ENCODE measurements at places on chromosomes 12 and 14.

DNA sequence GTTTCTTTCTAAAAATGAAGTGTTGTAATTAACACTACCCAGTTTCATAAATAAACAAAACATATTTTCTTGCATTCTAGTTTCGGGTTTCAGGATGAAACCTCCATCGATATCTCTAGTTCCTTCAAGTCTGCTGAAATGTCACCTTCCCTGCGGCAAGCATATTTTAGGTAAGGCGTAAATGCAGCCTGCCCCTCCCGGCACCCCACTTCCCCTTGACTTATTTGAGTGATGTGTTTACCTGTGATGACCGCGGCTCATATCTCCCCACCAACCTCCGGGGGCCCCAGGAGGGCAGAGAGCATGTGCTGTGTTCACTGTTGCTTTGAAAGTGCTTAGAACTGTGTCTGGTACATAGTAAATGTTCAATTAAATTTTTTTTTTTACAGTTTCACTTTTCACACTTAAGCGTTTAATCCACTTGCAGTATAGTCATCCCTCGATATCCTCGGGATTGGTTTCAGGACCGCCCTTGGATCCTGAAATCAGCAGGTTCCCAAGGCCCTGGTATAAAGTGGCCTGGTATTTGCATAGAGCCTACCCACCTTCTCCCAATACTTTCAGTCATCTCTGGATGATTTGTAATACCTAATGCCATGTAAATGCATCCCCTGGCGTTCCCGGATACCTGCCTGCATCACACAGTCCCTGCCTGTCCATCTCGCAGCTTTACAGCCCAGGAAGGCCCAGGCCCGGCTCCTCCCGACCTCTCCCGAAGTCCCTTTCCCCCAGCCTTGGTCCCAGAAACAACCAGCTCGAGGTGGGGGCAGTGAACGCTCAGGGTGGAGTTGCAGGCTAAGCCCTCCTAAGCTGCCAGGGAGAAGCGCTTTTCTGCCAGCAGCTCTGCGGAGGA lies 40.2 kb upstream of the FBRSL1 start:
- peak; percentile 77 for DNase-seq

GRCh38 chr12:29086325-29087271 lies 62.5 kb upstream of the FAR2 start:
- no peak for DNase-seq

- no peak for DNase-seq
Measured at GRCh38 chr12:4289231-4289878, 15.8 kb downstream of the CCND2 start.

GRCh38 chr12:31837913-31838312 lies 109.1 kb upstream of the AMN1 start:
- no peak for DNase-seq

DNA sequence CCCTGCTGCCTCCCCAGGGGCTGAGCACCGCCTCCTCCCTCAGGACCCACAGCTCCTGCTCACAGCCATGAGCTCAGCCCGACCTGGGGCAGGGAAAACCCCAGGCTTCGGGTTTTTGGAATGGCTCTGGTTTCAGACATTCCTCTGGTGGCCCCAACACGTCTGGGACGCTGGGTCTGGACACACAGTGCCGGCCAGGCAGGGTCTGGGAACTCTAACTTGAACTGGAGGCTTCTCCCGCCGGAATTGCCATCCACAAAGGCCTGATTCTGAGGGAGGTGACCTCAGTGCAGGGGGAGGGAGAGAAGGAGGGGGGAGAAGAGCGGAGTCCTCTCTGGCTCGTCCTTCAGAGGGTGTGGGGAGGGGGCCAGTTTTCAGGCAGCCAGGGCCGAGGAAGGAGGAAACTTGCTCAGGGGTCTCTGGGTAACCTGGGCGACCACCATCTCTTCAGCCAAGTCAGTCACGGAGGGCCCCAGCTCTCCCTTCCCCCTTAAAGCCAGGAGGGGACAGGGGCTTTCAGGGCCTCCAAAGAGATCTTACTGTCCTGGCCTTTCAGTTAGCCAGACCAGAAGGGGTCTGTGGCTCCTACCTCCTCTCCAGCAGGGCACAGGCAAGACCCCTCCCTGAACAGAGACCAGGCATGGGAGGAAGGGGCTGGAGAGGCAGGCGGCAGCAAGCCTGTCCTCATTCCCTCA lies 19.4 kb downstream of the NCKAP5L start:
- no peak for DNase-seq

DNA sequence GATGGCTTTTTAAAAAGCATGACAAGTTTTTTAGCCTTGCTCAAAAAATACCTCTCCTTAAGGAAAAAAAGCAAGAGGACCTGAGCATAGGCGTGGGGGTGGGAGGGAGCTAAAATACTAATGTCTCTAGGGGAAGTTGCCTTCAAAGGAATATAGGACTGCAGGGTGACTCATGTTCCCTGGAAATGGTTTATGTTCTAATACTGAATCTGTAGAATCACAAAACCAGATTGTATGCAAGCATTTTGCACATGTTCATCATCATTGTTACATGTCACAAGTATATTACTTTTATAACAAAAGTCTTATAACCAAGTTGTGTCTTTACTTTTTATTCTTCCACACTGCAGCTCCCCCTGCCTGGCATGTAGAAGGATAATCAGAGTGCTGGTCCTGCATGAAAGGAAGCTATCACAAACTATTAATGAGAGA lies 36.6 kb downstream of the GPR135 start:
- no peak for DNase-seq

GRCh38 chr14:64673748-64674147 lies 30.5 kb upstream of the PLEKHG3 start:
- peak; percentile 55 for DNase-seq

DNA sequence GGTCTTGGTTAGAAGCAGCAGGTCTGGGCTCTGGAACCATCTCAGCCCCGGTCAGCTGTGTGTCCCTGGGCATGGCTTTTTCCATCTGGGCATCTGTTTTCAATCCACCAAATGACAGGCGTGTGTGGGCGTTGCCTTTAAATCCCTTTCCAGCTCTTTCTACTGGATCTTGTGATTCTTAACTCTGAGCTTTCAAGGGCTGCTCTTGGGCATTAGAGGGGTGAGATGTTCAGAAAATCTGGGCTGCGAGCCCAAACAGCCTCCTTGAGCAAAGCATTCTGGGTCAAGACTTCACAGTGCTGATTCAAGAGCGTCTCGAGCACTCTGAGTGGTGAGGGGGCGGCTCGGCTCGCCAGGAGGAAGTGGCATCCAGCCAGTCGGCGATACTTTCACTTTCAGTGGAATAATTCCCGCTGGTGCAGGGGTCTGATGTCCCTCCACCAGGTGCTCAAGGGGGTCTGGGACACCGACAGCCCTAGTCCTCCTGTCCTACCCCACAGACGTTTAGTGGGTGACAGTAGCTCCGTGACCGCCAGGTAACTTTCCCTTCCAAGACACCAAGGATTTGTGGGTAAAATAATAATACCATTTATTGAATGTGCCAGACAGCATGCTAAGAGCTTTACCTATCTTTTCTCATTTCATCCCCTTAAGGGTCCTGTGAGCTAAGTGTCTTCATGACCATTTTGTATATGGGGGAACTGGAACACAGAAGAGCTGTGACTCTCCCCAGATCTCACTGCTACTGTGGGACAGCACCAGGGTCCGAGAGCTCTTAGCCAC lies 114.0 kb downstream of the PLXNC1 start:
- no peak for DNase-seq

- DNase-seq: no peak
Measured at GRCh38 chr12:2616763-2617162, 178.0 kb upstream of the FKBP4 start.

DNA sequence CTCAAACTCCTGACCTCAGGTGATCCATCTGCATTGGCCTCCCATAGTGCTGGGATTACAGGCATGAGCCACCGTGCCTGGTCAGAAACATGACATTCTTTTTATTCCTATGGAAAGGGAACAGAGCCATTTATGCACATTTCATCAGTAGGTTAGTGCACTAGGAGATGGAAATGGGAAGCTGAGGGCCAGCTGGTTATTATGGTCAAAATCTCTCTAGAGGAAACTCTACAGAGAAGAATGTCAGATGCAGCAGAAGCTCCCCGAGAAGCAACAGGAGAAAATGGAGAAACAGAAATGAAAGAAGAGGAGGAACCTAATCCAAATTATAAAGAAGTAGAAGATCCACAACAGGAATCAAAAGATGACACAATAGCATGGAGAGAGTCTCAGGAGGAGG lies 2.7 kb downstream of the CFAP251 start:
- DNase-seq: no peak

- no peak for DNase-seq
Measured at GRCh38 chr12:57993030-57993429, 51.7 kb downstream of the ATP23 start.

DNA sequence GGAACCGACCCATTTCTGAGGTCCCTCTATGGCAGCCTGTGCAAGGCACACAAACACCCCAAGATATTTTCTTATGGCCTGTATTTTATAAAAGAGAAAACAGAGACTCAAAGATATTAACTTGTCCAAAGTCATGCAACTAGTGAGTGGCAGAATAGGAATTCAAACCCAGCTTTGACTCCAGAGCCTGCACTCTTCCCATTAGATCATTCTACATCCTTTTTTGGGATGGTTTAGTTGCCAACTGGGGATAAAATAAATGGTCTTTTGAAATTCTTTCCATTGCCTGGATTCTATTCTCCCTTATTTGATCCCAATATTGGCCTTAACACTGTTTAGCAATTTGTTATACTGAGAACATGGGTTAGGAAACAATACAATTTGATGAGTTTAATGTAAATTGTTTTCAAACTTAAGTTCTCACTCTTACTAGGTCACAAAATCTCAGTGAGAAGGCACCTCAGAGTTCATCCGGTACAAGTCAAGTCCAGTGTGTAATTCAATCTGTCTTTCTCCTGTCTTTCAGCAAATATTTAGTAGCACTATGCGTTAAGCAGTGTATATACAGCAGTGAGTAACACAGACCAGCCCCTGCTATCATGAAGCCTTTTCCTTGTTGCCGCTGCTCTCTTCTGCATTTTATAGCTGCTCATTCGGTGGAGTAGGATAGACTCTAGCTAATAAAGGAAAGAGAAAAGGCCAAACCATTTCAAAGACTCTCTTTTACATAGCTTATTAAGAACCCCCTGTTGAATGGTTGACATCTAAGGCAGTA lies 162.1 kb upstream of the IFNG-AS1 start:
- no peak for DNase-seq

GRCh38 chr12:50542448-50542847 lies 37.7 kb downstream of the DIP2B start:
- no peak for DNase-seq

DNA sequence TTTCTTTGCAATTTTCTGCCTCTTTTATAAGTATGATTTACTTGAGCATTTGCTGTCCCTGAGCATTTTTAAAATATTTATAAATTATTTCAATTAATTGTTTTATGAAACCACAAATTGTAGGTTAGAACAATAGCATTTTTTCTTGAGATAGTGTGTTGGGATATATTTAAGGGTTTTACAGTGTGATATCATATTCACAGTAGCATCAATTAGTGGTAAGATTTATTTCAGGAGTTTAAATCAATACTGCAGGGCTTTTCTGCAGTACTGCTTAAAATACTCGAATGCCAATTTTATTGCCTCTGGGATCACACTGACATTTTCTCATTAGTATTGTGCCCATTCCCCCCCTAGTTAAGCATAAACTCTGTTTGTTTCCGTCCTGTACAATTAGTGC lies 82.2 kb downstream of the BHLHE41 start:
- DNase-seq: no peak

GRCh38 chr12:123986374-123986965 lies 13.5 kb downstream of the ZNF664 start:
- no peak for DNase-seq

- no peak for DNase-seq
Measured at GRCh38 chr12:90188857-90189256, 480.2 kb upstream of the ATP2B1 start.

DNA sequence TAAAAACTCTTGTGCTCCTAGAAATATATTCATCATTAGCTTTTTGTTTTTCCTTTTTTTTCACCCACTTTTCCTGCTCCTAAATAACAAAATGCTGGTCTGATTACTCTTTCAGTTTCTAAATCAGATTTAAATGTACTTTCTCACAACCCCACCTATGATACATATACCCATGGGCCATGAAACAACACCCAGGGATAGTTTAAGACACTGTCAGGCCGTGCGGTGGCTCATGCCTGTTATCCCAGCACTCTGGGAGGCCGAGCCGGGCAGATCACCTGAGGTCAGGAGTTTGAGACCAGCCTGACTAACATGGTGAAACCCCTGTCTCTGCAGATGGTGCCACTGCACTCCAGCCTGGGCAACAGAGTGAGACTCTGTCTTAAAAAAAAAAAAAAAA lies 1.6 kb upstream of the NUMB start:
- DNase-seq: no peak

GRCh38 chr12:125402874-125403789 lies 337.9 kb downstream of the AACS start:
- no peak for DNase-seq

DNA sequence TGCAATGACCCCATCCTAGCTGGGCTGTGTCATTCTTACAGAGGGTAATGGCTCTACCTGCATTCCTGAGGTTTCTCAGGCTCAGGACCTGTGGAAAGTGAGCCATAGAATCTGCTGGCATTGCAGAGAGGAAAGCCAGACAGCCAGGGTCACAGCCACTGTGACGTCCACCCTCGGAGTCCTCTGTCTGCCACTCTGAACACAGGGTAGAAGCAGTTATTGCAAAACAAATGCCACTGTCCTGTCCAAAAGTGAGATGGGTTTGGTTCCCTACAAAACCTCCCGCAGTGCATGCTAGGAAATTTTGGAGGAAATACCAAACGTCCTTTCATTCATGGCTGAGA lies 37.8 kb downstream of the TNFAIP2 start:
- no peak for DNase-seq

DNA sequence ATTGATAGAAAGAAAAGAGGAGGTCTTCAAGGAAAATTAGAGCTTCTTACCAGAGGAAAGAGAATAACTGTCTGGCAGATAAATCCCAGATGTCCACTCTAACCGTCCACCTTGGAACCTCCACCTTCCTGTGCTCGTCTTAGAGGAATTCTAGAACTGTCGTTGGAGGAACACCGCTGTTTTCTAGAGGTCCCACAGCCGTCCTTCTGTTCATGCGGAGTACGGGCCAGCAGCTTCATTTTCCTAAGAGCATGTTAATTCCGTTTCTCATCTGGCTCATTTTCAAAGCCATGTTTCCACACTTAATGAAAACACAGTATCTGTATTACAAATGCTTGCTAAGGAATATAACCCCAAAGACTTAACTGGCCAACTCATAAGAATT lies 107.9 kb upstream of the ESRRB start:
- DNase-seq: no peak

DNA sequence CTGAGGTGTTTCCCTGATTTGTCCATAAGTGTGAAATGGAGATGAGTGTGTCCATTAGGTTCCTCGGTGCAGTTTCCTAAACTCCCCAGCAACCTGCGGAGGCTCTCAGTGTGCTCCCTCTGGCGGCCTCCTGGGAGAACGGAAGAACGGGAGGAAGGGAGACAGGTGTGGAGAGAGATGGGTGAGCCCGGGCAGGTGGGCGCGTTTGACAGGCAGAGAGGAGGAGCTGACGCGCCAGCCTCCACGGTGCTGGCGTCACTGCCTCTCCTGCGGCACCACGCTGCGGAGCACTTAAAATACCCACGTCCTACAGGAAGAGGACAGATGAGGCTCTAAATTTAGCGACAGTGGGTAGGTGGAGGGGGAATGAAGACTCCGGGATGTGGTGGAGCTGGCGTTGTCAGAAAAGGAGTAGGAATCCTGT lies 26.8 kb upstream of the PEX5 start:
- DNase-seq: no peak

GRCh38 chr12:107400686-107401447 lies 284.7 kb upstream of the PWP1 start:
- no peak for DNase-seq

- no peak for DNase-seq
Measured at GRCh38 chr12:12726555-12727093, 9.5 kb downstream of the CDKN1B start.

- DNase-seq: no peak
Measured at GRCh38 chr14:89408907-89409700, 7.9 kb downstream of the FOXN3 start.

- DNase-seq: peak; percentile 86
Measured at GRCh38 chr12:40192704-40193255, 32.0 kb upstream of the LRRK2 start.

Measured in GM12878 (cell line).